Globus pallidus (tissue), 1 donor: ENCODE measurements at places on chromosomes 5 and 9.

GRCh38 chr5:175025077-175025476, 300.7 kb downstream of the MSX2 start:
- no peak for DNase-seq

DNA sequence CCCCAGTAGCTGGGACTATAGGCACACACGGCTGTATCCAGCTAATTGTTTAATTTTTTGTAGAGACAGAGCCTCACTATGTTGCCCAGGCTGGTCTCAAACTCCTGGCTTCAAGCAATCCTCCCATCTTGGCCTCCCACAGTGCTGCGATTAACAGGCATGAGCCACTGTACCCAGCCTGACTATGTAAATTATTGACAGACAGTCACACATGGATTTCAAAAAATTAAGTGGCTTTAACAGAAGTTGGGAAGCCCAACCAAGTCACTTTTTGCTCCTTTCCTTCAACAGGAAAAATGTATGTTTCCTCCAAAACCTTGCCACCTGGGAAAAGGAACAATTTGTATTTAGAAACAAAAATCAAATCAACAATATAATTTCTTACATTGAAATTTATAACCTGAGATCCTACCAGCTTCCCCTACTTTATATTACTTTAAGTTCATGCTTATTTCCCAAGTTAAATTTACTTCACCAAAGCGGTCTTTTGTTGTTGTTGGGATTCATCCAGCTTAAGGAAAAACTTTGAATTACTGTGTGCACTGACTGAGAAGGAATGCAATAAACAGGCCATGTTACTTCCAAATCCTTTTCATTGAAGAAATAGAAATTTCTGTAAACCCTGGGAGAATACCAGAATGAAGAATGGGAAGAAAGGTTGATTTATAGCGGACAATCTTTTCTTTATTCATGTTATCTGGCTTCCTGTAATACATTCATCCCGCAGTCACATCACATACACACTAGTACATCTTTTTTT, 8.6 kb downstream of the PCA3 start:
- DNase-seq = peak; percentile 20

DNA sequence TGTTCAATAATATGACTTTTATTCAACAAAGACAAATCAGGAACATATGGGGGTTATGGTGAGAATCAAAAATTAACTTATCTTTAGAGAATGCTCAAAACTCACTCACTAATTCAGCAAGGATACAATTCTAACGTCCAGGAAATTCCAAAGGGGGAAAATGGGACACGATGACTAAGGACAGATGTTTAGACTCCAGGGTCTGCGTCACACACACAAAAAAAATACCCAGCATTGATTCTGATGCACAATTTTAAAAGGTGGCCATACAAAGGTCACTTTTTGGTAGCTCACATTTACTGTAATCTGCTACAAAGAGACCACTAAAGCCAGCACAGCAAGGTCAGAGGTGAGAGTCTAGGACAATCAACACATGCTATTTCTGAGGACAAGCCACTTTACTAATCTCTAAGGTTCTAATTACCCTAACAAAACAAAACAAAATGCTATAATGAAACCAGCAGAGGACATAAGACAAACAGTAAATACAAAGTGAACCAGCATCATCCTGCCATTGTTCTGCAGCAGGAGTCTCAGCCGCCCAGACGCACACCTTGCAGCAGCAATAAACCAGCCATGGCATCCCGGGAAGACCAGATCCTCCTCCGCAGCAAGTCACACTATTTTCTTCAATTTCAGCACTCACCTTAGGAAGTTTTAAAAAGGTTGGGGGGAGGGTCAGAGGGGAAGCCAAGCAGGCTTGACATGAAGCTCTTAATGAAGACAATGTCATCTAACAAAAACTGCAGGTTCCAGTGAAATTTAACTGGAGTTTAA, 57.8 kb downstream of the TTC39B start:
- no peak for DNase-seq

DNA sequence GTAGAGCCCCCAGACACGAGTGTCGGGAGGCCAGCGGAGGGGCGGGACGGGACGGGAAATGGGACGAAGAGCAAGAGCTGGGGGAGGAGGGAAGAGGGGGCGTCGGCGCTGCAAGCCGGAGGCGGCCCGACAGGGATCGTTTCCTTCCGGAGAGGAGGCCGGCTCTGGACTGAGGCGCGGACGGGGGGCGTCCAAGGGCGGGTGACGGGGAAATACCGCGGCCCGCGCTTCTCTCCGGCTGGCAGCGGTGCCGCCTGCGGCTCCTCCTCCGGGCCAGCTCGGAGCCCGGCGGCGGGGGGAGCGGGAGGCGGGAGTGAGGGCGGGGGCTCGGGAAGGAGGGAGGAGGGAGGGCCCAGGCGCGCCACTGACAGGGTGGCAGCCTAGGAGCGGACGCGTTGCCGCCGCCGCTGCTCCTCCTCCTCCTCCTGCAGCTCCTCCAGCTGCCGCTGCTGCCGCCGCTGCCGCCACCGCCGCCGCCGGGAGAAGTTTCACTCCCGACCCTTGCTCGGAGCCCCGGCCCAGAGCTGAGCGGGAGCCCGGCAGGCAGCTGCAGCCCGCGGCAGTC, at the start of gene CHSY3:
TSS of gene CHSY3 (plus strand) at position 364 of the 565 bp plus-strand sequence.
- peak; percentile 85 for DNase-seq

GRCh38 chr9:105158898-105159297, 85.6 kb upstream of the SLC44A1 start:
- no peak for DNase-seq

DNA sequence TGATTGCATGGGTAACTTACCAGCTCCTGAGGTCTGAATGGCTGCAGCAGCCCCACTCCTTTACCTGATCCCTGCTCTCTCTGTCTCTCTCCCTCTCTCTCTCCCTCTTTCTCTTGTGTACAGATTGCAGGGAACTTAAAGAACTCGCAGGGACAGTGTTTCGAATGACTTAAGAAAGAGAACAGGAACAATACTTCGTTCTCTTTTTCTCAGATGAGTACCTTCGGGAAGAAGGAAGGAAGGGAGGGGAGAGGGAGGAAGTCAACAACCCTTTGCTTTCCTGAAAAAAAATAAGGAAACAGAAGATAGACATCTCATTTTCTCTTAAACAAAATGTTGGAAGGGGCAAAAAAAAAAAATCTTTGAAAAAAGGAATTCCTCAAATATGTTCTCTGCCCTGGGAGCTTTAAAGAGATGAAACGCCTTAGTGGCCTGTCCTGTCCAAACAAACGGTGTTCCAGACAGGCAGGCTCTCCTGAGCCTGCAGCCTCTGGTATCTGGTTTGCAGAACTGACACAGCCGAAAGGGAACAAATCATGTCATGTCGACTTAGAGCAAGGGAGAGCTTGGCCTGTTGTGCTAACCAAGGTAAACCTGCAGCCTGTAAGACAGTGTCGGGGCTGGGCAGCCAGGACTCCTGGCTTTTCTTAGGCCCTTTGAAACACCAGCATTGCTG, at the start of gene ZNF366:
TSS of gene ZNF366 (minus strand) at position 180 of the 676 bp plus-strand sequence. CDS start 45,914 bp downstream, outside the sequence.
- DNase-seq = no peak

GRCh38 chr5:155276231-155276630, 262.7 kb downstream of the KIF4B start:
- no peak for DNase-seq

- no peak for DNase-seq
These were observed 95.1 kb upstream of the OTULINL start for GRCh38 chr5:14486486-14486885.

DNA sequence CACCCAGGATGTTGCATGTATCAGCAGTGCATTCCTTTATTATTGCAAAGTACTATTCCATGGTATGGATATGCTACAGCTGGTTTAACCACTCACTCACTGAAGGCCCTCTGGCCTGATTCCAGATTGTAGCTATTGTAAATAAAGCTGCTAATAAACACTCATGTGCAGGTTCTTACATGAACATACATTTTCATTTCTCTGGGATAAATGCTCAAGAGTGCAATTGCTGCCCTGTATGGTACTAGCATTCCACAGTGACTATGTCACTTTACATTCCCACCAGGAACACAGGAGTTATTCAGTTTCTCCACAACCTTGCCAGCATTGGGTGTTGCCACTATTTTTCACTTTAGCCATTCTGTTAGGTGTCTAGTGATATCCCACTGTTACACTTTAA, 267.6 kb downstream of the SPOCK1 start:
- DNase-seq = no peak
